ENCODE measurements at places on chromosomes 3 and 15. TPM values are rescaled to one million over a fixed set of nuclear protein-coding genes. Genes with fewer than 3 reads are reported as not detected.

DNA sequence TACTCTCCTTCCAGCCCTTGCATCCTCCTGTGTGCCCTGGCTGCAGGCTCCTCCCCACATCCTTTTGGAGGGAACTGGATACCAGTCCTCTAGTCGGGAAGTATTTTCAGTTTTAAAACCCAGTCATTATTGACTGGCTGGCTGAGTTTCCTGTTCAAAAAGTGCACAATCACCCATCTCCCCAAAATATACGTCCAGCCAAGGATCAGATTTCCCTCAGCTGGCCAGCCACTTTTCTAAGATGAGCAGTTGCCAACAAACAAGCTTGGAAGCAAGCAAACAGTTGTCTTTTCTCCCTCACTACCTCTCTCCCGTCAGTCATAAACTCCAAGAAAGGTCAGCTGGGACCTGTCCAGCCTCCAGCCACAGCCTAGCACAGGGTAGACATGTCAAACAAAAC lies 147.7 kb upstream of the GALNT15 start:
- no peak overlapping the region for H3K4me3 ChIP-seq
- DNase-seq = no peak
- no peak overlapping the region for H3K27ac ChIP-seq
- no peaks in the 10 kb centered on the region for H3K4me1 ChIP-seq
- H3K27me3 ChIP-seq = peaks cover 26% of the 10 kb centered on the region

DNA sequence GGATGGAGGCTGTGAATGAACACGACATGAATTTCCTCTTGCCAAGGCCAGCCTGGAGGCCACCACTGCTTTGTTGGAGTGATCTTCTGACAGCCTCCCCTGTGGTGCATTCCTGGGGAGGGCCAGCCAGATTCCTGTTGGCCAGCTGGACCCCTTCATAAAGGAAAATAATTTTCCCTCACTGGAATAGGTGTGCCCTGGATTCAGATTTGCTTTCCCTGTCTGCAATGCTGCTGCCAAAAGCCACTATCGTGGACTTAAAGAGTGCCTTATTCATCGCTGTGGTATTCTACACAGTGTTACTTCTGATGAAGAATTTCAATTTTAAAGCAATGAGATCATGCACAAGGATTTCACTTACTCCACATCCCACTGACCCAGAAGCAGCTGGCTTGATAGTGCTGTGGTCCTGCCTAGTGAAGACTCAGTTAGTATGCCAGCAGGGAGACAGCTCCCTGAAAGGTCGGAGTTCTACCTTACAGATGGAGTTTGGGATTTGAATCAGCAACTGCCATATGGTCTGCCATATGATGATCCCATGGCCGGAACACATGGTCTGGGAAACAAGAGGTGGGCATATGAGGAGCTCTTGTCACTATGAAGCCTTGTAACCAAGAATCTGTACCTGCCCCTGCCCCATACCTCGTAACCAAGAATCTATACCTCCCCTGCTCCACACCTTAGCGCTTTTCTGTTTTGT lies 145.2 kb downstream of the KLF13 start:
- H3K4me3 ChIP-seq = no peak overlapping the region
- H3K36me3 ChIP-seq = no peaks in the 10 kb centered on the region
- DNase-seq = no peak
- peaks cover 14% of the 10 kb centered on the region for H3K27me3 ChIP-seq

DNA sequence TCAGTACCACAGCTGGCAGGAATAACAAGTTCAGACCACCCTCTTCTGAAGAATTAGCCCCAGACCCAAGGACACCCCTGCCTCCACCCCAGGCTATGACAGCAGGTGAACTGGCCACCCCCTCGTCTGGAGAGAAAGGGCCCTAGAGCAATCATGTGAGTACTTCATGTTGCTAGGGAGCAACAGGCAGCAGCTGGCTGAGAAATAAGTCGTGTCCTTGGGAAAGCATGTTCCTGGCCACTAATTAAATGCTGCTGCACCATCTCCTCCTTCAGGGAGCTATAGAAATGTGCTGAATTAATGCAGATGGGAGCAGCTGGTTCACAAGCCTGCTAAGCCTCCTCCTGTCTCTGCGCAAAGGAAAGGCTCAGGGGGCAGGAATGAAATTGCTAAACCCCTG lies 31.5 kb downstream of the MRPS11 start:
- H3K36me3 ChIP-seq = peaks cover 5% of the 10 kb centered on the region
- peaks cover 5% of the 10 kb centered on the region for H3K4me1 ChIP-seq
- DNase-seq = no peak
- no peak overlapping the region for H3K27ac ChIP-seq

DNA sequence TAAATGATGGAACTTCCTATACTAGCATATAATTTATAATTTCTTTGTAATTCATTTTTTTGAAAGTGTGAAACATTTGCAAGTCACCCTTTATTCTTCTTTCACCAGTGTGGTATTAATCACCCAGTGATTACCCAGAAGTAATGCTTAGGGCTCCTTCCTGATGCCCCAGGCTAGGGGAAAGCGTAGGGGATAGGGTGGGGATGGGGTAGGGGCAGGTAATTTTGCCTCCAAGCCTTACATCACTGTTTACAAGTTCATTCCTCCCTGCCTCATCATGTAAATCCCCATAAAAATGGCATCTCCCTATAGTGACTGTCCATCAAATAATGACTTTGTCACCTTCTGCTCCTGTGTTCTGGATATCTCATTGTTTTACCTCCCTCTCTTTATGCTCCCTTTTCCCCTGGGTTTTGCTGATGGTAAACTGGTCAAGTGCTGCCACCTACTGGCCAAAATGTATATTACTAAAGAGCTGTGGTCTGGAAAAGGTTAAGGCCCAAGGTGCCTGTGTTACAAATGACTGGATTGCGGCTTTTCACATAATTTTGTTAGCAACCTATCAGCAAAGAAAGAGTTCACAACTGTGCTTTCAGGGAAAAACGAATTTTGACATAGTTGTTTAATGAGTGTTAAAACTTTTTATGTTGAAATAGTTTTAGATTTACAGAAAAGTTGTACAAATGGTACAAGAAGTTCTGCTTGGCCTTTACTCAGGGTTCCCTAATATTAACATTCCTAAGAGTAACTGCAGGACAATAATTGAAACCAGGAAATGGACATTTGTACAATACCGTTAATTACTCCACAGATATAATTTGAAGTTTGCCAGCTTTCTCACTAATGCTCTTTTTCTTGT lies 54.7 kb downstream of the ONECUT1 start:
- no peak overlapping the region for H3K4me3 ChIP-seq
- no peaks in the 10 kb centered on the region for H3K36me3 ChIP-seq
- peak; percentile 56 for DNase-seq
- H3K27ac ChIP-seq = no peak overlapping the region
- no peaks in the 10 kb centered on the region for H3K4me1 ChIP-seq

GRCh38 chr3:134772011-134772410 lies 23.0 kb upstream of the EPHB1 start:
- no peaks in the 10 kb centered on the region for H3K4me1 ChIP-seq
- no peak overlapping the region for H3K27ac ChIP-seq
- no peak overlapping the region for H3K4me3 ChIP-seq
- H3K36me3 ChIP-seq = no peaks in the 10 kb centered on the region
- peaks cover 30% of the 10 kb centered on the region for H3K27me3 ChIP-seq

- no peak overlapping the region for H3K27ac ChIP-seq
- H3K27me3 ChIP-seq = peaks cover 98% of the 10 kb centered on the region
- H3K4me3 ChIP-seq = peak overlapping the region; percentile 72
- H3K4me1 ChIP-seq = peaks cover 9% of the 10 kb centered on the region
Observed at GRCh38 chr15:79089331-79089889, 1.2 kb downstream of the RASGRF1 start.

- no peak within 1 kb of the TSS for H3K27ac ChIP-seq
- H3K27me3 ChIP-seq = peaks cover 61% of the 10 kb centered on the region
- no peaks in the 10 kb centered on the region for H3K36me3 ChIP-seq
- peak; percentile 24 for DNase-seq
Observed at GRCh38 chr3:87792534-87793336, 266.1 kb downstream of the CGGBP1 start.

GRCh38 chr3:119524931-119525662 lies 26.8 kb downstream of the TIMMDC1 start:
- H3K36me3 ChIP-seq = peaks cover 29% of the 10 kb centered on the region
- no peaks in the 10 kb centered on the region for H3K4me1 ChIP-seq
- H3K27ac ChIP-seq = no peak overlapping the region
- no peak overlapping the region for H3K4me3 ChIP-seq
- DNase-seq = no peak

- H3K27me3 ChIP-seq = peaks cover 6% of the 10 kb centered on the region
- H3K36me3 ChIP-seq = no peaks in the 10 kb centered on the region
- no peak for DNase-seq
- H3K4me3 ChIP-seq = no peak overlapping the region
- H3K4me1 ChIP-seq = peaks cover 6% of the 10 kb centered on the region
Observed at GRCh38 chr3:185846037-185846436, 21.2 kb upstream of the IGF2BP2 start.

DNA sequence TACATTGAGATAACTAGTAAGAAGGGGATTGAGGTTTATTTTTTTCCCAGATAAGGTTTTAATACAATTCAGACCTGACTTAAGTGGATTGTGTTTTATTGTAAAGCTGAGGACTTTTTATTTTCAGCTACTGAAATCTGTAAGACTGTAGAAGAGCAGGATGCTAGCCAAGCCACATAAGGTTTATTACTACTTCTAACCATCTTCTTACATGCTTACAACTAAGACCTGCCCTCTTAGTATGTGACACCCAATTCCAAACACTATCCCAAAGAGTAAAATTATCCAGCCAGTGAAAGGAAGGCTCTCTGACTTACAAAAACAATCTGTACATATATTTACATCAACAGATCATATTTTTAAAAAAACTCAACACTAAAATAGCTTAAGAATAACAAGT lies 564.5 kb upstream of the NAALADL2 start:
- DNase-seq = no peak
- H3K4me1 ChIP-seq = peaks cover 17% of the 10 kb centered on the region
- peaks cover 4% of the 10 kb centered on the region for H3K27me3 ChIP-seq
- no peak overlapping the region for H3K27ac ChIP-seq
- H3K4me3 ChIP-seq = no peak overlapping the region

GRCh38 chr15:93493172-93493571 lies 404.2 kb upstream of the RGMA start:
- H3K36me3 ChIP-seq = no peaks in the 10 kb centered on the region
- no peak overlapping the region for H3K4me3 ChIP-seq
- H3K27me3 ChIP-seq = peaks cover 10% of the 10 kb centered on the region
- peaks cover 22% of the 10 kb centered on the region for H3K4me1 ChIP-seq
- no peak overlapping the region for H3K27ac ChIP-seq

DNA sequence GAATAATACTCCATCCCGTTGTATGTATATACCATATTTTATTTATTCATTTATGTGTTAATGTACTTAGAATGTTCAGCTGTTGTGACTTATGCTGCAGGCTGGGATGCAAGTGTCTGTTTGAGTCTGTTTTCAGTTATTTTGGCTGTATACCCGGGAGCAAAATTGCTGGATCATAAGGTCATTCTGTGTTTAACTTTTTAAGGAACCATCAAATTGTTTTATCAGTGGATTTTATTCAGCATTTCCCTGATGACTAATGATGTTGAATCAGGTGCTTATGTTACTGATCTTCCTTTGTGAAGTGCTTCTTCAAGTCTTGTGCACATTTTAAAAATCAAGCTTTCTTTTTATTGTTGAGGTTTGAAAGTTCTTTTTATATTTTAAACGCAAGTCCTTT lies 118.1 kb downstream of the SLC25A26 start:
- no peak overlapping the region for H3K4me3 ChIP-seq
- peaks cover 17% of the 10 kb centered on the region for H3K4me1 ChIP-seq
- H3K36me3 ChIP-seq = peaks cover 2% of the 10 kb centered on the region
- no peak for DNase-seq
- no peak overlapping the region for H3K27ac ChIP-seq
- H3K27me3 ChIP-seq = no peaks in the 10 kb centered on the region

GRCh38 chr15:65303687-65304380 lies 643 bp upstream of the RNU5B-1 start:
- peak overlapping the region; percentile 99 for H3K27ac ChIP-seq
- peak; percentile 60 for DNase-seq
- H3K4me3 ChIP-seq = peak overlapping the region; percentile 79
- H3K27me3 ChIP-seq = no peaks in the 10 kb centered on the region
- H3K36me3 ChIP-seq = no peaks in the 10 kb centered on the region

GRCh38 chr3:56810577-56811545 lies 9.1 kb upstream of the ARHGEF3 start:
- H3K36me3 ChIP-seq = no peaks in the 10 kb centered on the region
- peak overlapping the region; percentile 93 for H3K27ac ChIP-seq
- no peak for DNase-seq
- H3K4me3 ChIP-seq = no peak overlapping the region
- no peaks in the 10 kb centered on the region for H3K27me3 ChIP-seq

DNA sequence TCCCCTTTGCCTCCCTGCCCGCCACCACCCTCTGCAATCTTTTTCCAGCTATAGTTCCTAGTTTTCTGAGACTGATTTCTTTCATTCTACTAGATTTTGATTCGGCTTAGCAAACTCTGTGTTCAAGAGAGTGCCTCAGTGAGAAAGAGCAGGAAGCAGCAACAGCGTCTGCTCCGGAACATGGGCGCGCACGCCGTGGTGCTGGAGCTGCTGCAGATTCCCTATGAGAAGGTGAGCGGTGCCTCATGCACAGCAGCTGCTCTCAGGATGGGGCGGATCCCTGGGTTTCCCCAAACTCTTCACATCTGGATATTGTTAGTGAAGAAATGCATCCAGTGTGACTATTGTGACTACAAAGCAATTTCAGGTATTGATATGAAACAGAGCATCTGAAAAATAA lies 191.8 kb downstream of the ITPR1 start:
- peaks cover 9% of the 10 kb centered on the region for H3K36me3 ChIP-seq
- DNase-seq = no peak
- H3K27me3 ChIP-seq = no peaks in the 10 kb centered on the region
- H3K27ac ChIP-seq = no peak overlapping the region
- no peak overlapping the region for H3K4me3 ChIP-seq

- no peak overlapping the region for H3K27ac ChIP-seq
- peaks cover 32% of the 10 kb centered on the region for H3K27me3 ChIP-seq
- no peaks in the 10 kb centered on the region for H3K4me1 ChIP-seq
- no peaks in the 10 kb centered on the region for H3K36me3 ChIP-seq
- no peak overlapping the region for H3K4me3 ChIP-seq
Observed at GRCh38 chr3:44015170-44015569, 226.5 kb upstream of the TOPAZ1 start.

- peaks cover 11% of the 10 kb centered on the region for H3K4me1 ChIP-seq
- no peak overlapping the region for H3K27ac ChIP-seq
- H3K4me3 ChIP-seq = no peak overlapping the region
- H3K36me3 ChIP-seq = no peaks in the 10 kb centered on the region
Observed at GRCh38 chr3:156511987-156512677, 42.8 kb downstream of the SSR3 start.

GRCh38 chr15:100769975-100770340 lies 109.7 kb upstream of the ALDH1A3 start:
- H3K4me3 ChIP-seq = no peak overlapping the region
- peaks cover 43% of the 10 kb centered on the region for H3K4me1 ChIP-seq
- no peaks in the 10 kb centered on the region for H3K27me3 ChIP-seq

Gene SLC12A1
- 0.14 TPM for total RNA-seq

Gene STRIT1
- not detected for total RNA-seq

Gene SLC12A6
- total RNA-seq = 21.9 TPM

Gene TBC1D23
- 32.7 TPM for total RNA-seq

Gene CA12
- total RNA-seq = 1.0 TPM

Gene MAP1A
- 13.9 TPM for total RNA-seq

Gene FBXW12
- total RNA-seq = 0.51 TPM

Gene MYD88
- 33.1 TPM for total RNA-seq

Gene GBE1
- 10.8 TPM for total RNA-seq

Gene ADCY5
- 6.8 TPM for total RNA-seq

Gene SERPINI2
- total RNA-seq = not detected

Gene C3orf18
- 15.1 TPM for total RNA-seq

Gene CGNL1
- total RNA-seq = 36.4 TPM

Gene HES1
- total RNA-seq = 108 TPM

Gene ACAN
- total RNA-seq = 0.13 TPM

Data from mesothelial cell of epicardium (in vitro differentiated cells).